HuH-7.5 (cell line): ENCODE measurements at places on chromosomes 7 and 10.

GRCh38 chr10:73307203-73307800 lies 51.4 kb downstream of the CFAP70 start:
- DNase-seq, result no peak

DNA sequence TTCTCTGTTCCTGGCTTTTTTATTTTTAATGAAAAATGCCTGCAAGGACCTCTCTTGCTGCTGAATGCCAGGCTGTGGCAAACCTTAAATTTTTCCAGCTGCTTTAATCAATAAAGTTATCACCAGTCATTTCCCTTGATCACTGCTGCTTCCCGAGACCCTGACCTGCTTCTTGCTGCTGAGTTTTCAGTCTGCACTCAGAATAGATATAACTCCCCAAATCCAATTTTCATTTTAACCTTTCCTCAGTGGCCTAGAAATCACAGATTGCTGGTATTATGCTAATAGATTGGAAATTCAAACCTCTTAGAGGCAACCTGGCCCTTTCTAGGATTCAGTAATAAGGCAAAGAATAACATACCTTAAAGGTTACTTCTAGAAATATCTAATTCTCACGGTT lies 43.7 kb downstream of the LHPP start:
- DNase-seq, result no peak

- no peak for DNase-seq
Measured at GRCh38 chr7:134768243-134768642, 11.2 kb upstream of the CALD1 start.

- no peak for DNase-seq
Measured at GRCh38 chr7:110750931-110751605, 339.9 kb upstream of the LRRN3 start.

DNA sequence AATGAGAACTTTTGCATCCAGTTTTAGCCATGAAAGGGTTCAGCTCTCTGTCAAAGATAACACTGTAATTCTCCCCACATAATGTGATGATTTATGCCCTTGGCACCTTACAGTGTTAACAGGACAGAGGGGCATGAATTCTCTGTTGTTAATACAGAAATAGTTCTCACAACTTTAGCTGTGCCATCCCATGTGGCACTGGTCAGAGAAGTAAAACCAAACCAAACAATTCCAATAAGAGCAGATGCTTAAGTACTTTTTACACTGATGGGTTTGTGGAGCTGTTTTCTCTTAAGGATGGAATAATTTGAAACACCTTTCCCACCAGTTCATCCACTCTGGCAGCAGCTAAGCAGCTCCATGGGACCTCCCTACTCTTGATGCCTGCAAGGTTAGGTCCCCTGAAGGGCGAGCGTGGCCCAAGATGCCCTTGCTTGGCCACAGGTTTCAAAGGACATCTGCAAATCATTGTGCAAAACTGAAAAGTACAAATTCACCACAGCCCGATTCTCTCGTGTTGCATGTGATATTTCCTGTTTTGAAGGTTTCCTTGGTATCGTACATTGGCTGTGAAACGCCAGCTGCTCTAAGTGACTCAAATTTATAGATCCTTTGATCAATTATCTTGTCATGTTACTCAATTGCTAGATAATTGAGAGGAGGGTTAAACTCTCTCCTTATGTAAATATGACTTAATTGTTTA lies 82.5 kb upstream of the CREB5 start:
- no peak for DNase-seq

DNA sequence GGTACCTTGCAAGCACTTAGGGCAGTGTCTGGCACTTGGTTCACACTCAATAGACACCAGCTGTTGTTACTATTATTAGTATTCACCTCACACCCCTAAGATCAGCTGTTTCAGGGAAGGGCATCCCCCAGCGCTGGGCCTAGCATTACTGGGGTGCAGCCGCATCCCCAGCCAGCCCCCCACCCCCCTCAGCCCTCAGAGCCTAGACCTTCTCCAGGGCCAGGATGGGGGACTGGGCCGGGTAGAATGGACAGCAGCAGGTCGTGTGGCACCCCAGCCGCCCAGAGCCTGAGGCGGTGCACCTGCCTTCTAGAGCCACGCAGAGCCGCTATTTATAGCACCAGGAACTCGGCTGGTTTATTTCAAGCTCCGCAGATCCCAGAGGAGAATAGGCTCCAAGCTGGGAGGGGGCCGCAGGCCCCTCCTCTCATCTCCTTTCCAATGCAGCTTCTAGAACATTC lies 60.5 kb downstream of the GTF2IRD1 start:
- DNase-seq, result no peak

DNA sequence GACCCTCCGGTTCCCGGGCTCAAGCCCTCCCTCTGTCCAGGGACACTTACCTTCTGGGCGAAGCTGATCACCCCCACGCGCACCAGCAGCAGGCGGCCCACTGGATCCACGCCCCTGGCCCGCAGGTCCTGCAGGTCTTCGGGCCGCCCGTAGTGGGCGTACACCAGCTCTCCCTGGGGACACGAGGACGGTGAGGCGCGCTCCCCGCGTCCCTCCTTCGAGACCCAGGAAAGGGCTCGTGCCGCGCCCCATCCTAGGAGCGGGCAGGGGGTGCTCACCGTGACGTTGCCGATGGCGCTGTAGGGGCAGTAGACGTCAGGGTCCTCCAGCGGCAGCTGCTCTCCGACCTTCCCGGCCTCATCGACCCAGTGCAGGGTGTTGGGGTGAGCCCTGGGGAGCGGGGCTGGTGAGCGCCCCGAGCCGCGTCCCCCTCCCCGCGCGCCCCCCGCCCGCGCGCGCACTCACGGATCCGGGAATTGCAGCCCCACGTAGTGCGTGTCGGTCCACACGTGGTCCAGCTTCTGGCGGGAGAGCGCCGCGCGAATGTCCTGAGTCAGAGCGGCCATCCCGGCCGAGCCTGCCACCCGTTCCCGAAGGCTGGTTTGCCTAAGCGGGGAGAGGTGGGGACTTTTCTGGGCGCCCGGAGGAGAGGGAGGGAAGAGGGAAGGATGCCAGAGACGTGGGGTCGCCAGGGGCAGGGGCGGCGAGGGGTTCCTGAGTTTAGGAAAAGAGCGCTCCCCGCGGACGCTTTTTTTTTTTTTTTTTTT lies 8.2 kb downstream of the TFR2 start:
- DNase-seq, result no peak

GRCh38 chr10:128000471-128001362 lies 93.8 kb downstream of the PTPRE start:
- DNase-seq, result no peak

GRCh38 chr7:74505471-74506324 lies 52.0 kb downstream of the GTF2IRD1 start:
- DNase-seq, result no peak

DNA sequence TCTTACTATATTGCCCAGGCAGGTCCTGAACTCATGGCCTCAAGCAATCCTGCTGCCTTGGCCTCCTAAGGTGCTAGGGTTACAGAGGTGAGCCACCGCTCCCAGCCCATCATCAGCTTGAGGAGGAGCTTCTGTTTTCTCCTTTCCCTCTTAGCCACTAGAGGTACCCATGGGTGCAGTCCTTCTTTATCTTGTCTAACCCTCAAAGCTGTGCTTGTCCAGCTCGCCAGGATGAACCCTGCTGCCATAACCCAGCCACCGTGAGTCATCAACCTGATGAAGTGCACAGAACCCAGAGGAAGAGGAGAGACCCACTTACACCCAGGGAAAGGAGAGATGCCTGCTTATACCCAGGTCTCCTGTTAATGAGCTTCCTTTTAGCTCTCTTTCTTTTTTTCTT lies 133.4 kb downstream of the CUL2 start:
- DNase-seq, result no peak

DNA sequence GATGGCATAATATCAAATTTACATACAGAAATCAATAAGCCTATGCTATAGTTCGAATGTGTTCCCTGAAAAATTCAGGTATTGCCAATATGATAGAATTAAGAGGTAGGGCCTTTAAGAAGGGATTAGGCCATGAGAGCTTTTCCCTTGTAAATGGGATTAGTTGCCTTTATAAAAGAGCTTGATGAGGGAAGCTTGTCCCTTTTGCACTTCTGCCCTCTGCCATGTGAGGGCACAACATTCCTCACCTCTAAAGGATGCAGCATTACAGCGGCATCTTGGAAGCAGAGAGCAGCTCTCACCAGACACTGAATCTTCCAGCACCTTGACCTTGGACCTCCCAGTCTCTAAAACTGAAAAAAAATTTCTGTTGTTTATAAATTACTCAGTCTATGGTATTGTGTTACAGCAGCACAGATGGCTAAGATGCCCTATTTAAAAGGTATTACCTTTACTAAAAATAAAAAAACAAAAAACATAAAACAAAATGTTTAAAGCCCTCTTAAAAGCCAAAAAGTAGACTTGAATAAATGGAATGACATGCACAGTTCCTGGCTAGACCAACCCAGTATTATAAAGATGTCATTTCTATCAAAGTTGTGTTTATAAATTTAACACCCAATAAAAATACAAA lies 909.6 kb downstream of the REEP3 start:
- DNase-seq, result no peak

DNA sequence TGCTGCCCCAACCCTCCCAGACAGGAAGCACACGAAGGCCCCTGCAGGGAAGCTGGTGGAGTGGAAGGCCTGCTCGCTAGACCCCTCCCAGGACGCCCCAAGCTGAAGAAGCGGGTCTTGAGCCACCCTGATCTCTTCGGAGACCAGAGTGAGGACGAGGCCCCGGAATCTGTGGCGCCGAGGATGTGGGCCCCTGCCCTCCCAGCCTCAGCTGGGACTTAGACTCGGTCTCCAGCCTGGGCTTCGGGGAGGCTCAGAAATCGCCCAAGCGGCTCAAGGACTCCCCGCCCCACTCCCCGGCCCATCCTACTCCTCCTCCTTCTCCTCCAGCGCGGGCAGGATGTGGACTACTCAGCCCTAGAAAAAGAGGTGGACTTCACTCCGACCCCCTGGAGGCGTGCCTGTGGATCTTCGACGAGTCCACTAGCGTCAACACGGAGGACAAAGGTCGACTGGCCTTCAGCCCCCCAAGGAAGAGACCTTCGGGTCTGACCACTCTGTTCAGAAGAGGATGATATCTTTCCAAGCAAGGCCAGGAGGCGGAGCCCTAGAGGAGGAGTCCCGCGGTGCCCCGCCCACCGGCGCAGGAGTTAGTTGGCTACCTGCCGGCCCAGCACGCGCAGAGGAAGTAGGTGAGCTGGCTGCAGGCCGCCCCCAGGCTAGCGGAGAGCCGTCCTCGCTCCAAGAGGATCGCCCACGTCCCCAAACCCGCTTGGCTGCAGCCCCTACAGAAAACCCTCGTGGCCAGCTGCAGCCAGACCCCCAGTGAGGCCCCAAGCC lies 21.9 kb upstream of the LANCL2 start:
- no peak for DNase-seq

GRCh38 chr10:71989661-71990454 lies 25.7 kb downstream of the CHST3 start:
- DNase-seq, result no peak

DNA sequence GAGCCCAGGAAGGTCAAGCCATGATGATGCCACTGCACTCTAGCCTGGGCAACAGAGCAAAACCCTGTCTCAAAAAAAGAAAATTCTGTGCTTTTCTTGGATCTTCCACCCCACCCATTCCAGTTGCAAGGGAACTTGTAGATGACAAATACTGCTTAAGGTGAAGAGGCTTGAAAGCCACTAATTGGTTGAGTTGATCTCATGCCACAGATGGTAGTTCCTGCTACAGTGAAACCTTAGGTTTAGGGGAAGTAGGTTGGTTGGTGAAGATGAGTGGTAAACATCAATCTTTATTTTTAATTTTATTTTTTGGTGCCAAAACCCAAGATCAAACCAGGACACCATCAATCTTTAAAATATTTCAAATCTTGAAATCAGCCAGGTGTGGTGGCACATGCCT lies 2.9 kb upstream of the GDI2 start:
- DNase-seq, result no peak

DNA sequence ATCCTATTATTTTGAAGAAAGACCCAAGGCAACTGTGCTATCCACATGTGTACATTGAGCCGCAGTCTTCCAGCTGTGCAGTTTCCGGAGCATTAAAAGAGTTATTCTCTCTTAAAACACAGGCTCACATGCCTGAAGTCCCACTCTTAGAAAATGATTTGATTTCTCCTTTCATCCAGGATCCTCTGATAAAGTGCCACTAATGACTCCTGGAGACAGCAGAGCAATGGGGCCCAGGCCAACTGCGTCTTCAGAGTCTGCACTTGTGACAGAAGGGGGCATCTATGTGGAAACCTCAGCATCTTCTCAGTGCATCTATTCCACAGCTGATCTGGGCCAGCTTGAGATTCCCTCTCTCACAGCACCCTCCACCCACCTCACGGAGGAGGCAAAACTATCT lies 482.1 kb upstream of the AKR1E2 start:
- no peak for DNase-seq

GRCh38 chr10:66575251-66575855 lies 350.5 kb upstream of the LRRTM3 start:
- DNase-seq, result no peak

DNA sequence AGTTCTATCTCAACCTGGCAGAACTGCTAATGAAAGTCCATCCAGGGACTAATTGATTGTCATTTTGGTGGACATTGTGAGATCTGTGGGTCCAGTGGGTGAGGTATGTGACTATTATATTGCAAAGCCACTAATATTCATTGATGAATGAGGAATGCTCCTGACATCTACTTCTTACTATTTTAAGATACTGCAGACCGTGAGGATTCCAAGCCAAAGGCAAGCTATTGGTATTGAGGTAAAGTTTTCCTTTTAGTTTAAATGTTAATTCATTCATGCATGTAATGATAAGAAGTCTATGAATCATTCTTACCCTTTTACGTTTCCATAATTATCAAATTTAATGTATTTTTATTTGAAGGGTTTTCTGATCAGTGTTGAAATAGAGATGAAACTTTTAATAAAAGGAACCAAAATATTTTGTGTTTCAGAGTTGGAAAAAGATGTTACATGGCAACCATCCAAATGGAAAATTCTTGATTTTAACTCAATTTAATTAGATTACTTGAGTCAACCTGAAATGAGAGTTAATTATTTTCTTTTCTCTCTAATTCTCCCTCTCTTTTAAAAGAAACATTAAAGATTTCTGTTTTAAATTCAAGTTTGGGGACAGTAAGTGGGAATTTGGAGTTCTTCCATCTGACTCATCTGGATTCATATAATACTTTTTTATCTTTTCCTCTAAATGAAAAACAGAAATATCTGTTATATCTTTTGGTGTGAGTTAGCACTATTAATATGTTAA lies 39.6 kb downstream of the NUP205 start:
- DNase-seq, result no peak

- DNase-seq, result no peak
Measured at GRCh38 chr7:77498659-77499379, 38.3 kb upstream of the PTPN12 start.

- peak; percentile 58 for DNase-seq
Measured at GRCh38 chr10:99612167-99612831, 7.9 kb downstream of the SLC25A28 start.

- DNase-seq, result no peak
Measured at GRCh38 chr7:14924398-14924797, 21.8 kb upstream of the DGKB start.

GRCh38 chr10:66627156-66627555 lies 298.7 kb upstream of the LRRTM3 start:
- DNase-seq, result peak; percentile 11

- DNase-seq, result no peak
Measured at GRCh38 chr10:24571870-24572450, 151.7 kb downstream of the ARHGAP21 start.

GRCh38 chr10:31288001-31288400 lies 31.0 kb upstream of the ZEB1 start:
- no peak for DNase-seq

- DNase-seq, result no peak
Measured at GRCh38 chr10:119784340-119785067, 58.7 kb downstream of the INPP5F start.
